Activated CD4-positive, alpha-beta T cell treated with anti-CD3 and anti-CD28 coated beads, Interleukin-2, amount 10 ng/mL, durations not matched to agents 7 days and 5 days (primary cell): ENCODE measurements at places on chromosomes 11 and 22.

GRCh38 chr11:132343445-132344175 is 973.2 kb downstream of the NTM start:
- DNase-seq, result no peak

DNA sequence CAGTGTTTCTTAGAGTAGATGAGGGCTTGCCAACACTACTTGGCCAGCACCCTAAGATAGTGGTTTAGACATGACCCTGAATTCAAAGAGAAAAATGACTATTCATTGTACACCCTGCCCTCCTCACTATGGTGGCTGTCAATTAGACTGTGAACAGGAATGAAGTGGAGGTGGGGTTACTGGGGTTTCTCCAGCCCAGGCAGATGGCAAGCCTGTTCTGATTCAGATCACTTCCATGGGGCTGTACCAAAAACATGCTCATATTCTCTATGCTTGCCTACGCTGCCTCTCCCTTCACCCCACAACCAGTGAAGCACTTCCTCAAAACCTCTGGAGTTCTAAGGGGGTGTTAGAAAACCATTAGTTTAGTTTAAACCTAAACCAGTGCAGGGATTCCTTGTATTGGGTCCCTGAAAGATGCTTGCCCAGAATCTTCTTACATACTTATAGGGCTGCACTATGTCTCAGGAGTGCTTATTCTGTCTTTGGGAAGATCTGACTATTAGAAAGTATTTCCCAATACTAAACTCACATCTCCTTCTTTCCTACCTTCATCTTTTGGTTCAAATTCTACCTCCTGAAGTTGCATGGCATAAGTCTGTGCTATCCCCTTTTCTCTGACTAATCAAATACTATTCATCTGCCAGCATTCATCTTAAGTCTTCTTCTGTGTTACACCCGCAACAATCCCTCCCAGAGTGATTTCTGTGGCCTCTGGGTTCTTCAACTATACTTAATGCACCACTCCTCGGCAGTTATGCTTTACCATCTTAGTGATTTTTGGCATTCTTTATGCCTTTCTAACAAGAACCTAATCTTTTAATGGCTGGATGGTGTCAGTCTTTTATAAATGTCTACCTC is 71.8 kb downstream of the ATG16L2 start:
- DNase-seq, result no peak

DNA sequence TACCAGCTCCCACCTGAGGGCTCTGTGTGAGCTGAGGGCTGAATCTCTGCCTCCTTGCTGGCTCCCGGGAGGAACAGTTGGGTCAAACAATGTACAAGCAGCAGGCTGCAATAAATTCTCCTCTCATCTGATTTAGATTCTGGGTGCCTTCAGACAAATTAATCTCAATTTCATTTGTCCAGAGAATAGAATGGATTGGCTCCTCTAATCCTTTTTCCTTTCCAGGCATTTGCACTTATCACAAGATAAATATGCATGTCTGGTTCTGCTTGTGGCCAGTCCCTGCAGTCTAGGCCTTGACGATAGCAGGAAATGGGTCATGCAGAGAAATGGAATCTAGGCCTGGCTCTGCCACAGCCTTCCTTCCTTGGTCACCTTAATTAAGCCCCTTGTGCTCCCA is 28.7 kb downstream of the UPB1 start:
- DNase-seq, result no peak

- DNase-seq, result no peak
Observed at GRCh38 chr22:24303007-24303406, 32.4 kb downstream of the SPECC1L start.

DNA sequence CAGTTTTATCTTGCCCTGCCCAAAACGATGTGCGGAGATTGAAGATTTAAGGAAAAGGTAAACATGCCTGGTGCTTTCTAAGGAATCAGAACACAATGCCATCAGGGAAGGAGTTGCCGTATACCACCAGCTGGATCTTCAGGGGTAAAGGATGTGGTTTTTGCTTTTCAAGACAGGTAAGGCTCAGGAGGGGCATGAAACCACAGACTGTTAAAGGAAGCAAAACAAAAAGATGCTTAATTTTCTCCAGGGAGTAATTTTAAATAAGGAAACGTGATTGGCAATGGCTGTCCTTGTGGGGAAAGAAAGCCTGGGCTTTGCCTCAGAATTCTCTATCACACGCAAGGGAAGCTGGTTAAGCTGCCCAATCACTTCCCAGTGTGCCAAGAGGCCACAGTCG is 655.6 kb downstream of the OPCML start:
- DNase-seq, result no peak

DNA sequence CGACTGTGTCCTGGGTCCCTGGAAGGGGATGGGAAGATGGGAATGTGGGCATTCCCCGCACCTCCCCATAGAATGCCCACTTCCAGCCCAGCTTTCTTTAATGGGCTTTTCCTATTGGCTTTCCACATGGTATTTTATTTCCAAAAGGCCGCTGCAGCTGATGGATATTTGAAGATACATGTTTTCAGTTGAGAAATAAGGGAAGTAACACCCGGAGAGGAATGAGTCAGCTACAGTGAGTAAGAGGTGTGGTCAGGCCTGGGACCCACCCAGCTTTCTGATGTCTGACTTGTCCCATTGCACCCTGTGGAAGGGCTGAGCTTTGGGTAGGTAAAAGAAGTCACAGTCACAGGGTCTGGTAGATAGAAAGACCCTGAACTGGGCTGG is 476.9 kb downstream of the MIAT start:
- DNase-seq, result no peak

DNA sequence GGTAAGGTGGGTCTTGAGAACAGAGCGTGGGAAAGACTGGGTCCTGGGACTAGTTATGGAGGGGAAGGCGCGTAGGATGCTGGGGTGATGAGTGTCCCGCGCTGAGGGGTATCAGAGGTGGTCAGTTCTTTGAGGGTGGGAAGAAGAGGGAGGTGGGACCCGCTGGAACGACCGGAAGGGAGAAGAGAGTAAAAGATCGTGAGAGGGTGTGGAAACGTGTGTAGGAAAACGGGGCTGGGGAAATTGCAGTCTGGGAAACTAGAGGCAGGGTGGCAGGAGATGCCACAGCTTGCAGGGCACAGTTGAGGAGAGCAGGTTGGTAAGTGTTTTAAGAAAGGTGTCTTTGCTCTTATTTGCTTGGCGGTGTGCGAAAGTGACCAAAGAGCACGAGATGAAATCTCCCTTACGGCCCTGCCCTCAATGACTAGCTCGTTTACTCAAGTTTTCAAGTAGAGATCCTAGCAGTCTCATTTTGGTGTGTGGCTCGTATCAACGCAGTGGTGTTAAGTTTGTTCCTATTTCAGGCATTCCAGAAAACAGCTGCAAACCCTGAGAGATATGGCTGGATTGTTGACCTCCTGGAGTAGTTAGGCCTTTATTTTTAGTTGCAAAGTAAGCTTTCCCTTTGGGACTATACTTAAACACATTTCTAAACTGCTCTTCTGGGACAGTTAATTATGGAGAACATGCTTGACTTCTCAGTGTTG is 615 bp downstream of the STT3A start:
- peak; percentile 12 for DNase-seq

DNA sequence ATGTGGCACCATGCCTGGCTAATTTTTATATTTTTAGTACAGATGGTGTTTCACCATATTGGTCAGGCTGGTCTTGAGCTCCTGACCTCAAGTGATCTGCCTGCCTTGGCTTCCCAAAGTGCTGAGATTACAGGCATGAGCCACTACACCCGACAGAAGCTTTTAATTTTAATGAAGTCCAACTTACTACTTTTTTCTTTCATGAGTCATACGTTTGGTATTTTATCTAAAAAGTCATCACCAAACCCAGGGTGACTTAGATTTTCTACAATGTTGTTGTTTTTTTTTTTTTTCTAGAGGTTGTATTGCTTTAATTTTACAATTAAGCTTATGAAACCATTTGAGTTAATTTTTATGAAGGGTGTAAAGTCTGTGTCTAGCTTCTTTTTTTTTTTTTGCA is 34.9 kb downstream of the JRKL start:
- no peak for DNase-seq

GRCh38 chr11:19121646-19122045 is 4.7 kb downstream of the ZDHHC13 start:
- no peak for DNase-seq

- DNase-seq, result no peak
Observed at GRCh38 chr22:41550952-41551491, 6.8 kb upstream of the POLR3H start.

GRCh38 chr11:117597071-117597470 is 199.9 kb downstream of the DSCAML1 start:
- peak; percentile 71 for DNase-seq

DNA sequence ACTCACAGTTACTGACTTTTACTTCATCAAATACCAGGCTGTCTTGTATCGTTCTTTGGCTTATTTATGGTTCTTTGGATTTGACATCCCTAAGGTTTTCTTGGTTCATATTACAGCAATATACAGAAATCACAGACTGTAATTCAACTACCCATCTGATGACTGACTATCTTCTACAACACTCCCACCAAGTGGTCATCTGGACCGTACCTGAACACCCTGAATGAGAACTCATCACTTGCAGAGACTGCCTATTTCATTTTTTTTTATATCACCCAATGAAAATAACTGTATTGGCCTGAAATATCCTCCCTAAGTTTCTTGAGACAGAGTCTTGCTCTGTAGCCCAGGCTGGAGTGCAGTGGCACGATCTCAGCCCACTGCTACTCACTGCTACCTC is 9.5 kb upstream of the UPB1 start:
- DNase-seq, result no peak

- no peak for DNase-seq
Observed at GRCh38 chr11:103234974-103235373, 125.7 kb downstream of the DYNC2H1 start.

GRCh38 chr11:78991681-78992080 is 417.0 kb upstream of the NARS2 start:
- no peak for DNase-seq

- DNase-seq, result no peak
Observed at GRCh38 chr11:119515771-119516400, 92.9 kb upstream of the THY1 start.

- DNase-seq, result no peak
Observed at GRCh38 chr11:7020183-7020917, at the start of the genes NLRP14 and ZNF214. TSS of gene NLRP14 (plus strand) at chr11:7020479. CDS start at chr11:7038587, 18,108 bp downstream. TSS of gene ZNF214 (minus strand) at chr11:7020346. CDS start at chr11:7002835, 17,511 bp downstream.

DNA sequence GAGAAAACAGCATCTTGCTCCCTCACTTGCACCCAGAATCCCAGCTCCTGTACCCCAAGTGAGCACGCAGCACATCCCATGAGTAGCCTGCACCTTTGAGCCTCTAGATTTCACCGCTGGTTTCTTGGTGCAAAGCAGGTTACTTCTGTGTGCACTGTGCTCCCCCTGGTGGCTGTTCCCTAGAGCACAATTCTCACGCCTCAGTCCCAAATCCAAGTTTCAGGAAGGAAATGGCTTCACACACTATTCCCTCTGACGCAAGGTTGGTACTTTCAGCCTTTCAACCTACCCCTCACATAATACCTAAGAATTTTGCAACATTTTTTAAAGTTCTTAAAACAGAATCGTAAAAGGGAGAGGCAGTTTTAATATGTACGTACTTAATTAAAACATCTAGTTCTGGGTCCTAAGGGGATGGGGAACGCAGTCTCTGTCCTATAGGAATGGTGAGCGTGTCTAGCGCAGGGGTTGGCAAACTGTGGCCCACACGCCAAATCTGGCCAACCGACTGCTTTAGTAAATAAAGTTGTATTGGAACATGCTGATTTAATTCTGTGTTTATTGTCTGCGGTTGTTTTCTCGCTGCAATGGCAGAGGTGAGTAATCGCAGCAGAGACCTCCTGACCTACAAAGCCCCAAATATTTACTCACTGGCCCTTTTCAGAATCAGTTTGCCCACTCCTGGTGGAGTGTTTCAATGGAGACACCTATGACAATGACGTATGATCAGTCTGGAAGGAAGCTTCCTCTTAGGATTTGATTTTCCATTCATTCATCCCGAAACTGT is 27.5 kb downstream of the DHCR7 start:
- peak; percentile 27 for DNase-seq

DNA sequence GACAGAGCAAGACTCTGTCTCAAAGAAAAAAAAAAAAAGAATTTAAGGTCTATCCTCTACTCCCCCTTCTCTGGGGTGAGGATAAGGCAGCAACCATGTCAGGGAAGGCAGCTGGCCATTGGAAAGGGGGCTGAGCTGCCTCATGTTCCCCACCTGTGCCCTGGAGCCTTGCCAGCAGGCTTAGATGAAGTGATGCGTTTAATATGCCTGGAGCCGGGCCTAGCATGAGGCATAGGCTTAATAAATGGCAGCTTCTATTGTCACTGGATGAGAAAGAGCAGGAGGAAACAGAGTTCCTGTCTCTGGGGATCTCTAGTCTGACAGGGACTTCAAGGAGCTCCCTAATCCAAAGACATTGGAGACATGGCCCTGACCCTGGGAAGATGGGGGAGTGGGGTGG is 3.2 kb upstream of the KCNE3 start:
- no peak for DNase-seq

DNA sequence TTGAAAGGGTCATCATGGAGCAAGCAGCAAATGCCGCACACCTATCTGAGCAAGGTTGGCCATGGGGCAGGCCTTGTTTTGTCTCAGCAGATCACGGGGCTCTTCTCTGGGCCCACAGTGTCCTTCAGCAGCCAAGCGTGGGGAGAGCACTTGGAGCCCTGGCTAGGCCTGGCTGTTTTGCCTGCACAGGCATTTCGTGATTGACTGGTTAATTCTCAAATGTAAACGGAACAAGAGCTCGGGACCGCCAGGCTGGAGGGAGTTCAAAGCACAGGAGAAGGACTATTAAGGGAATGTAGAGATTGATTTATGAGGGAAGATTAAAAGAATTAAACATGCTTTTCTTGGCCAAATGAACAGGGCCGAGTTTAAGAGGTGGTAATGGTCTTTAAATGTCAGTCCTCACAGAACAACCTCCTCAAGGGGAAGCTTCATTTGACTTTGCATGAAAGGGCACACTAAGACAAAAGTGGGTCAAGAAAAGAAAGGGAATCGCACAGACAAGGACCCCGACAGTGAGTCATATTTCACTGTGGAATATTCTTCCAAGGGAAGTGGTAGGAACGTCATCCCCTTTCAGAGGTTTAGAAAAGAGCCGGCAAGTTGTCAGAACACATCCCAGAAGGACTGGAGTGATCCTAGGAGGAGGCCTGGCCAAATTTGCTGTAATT is 20.7 kb downstream of the SPON1 start:
- no peak for DNase-seq

DNA sequence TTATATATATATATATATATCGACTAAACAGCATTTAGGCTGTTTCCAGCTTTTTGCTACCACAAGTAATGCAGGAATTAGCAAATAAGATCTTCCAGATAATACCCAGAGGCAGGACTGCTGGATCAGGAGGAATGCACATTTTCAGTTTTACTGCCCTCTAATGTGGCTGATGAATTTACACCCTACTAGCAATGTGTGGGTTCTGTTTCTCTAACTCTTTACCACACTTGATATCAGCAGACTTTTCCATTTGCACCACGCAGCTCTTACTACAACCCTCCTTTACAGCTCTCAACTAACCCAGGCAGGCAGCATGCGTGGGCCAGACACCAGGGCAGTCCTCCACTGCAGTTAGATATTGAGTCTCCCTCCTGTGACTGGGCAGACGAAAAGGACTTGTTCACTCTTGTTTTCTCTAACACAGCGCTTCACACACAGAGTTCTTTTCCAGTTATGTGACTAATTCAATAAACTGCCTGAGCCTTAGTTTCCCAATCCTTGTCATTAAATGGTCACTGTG is 67.7 kb downstream of the IGLL5 start:
- DNase-seq, result no peak

GRCh38 chr22:24497841-24498258 is 2.7 kb downstream of the UPB1 start:
- peak; percentile 9 for DNase-seq
